ENCODE measurements at places on chromosomes 1 and 21. TPM values are rescaled to one million over a fixed set of nuclear protein-coding genes. Genes with fewer than 3 reads are reported as not detected.

Gene LCE7A
- not detected for total RNA-seq

DNA sequence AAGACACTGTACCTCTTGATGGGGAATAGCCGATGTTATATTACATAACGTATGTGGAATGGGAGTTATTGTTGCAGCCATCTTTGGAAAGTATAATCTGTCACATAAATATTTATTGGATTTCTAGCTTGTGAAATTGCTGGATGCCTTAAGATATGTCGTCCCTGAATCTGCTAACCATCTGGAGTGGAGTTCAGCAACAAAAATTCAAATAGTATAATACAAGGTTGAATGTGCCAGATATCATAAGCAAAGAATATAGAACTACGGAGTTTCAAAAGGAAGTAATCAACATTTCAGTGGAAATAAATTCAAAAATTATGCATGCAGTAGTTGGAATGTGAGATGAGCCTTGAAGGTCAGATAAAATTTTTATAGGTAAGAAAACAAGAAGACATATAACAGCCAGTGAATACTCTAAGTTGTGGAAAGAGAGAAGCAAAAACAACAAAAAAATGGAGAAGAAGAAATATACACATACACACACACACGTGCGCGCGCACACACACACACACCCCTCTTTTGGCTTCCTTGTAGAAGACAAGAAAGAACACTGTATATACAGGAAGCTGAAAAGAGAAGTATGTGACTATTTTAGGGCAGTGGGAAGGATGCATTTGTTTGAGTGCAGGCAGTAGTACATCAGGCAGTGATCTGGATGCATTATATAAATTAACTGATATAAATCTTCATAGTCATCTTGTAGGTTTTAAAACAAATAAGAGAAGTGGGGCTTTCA lies 516.7 kb downstream of the KCNT2 start:
- no peaks in the 10 kb centered on the region for H3K4me1 ChIP-seq
- no peak for DNase-seq
- H3K27ac ChIP-seq, result no peak overlapping the region
- H3K27me3 ChIP-seq, result no peaks in the 10 kb centered on the region
- H3K36me3 ChIP-seq, result no peaks in the 10 kb centered on the region

DNA sequence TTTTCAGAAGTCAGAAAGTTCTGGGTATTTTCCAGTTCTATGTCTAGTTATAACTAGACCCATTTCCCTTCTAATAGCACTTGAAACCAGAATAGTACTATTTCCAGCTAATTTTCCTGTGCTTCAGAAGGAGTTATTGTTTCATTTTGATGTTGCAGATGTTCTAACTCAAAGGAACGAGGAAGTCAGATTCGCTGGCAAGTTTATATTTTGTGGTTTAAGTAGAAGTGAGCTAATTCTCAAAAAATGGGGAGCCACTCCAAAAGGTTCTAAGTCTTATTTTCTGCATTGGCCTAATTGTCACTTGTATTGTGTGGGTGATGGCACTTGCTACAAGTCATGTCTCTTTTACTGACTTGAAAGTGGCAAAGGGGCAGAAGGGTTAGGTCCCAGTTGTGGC lies 18.1 kb downstream of the CCDC185 start:
- DNase-seq, result no peak
- no peaks in the 10 kb centered on the region for H3K4me1 ChIP-seq
- H3K27ac ChIP-seq, result no peak overlapping the region
- no peak overlapping the region for H3K4me3 ChIP-seq
- H3K36me3 ChIP-seq, result no peaks in the 10 kb centered on the region

DNA sequence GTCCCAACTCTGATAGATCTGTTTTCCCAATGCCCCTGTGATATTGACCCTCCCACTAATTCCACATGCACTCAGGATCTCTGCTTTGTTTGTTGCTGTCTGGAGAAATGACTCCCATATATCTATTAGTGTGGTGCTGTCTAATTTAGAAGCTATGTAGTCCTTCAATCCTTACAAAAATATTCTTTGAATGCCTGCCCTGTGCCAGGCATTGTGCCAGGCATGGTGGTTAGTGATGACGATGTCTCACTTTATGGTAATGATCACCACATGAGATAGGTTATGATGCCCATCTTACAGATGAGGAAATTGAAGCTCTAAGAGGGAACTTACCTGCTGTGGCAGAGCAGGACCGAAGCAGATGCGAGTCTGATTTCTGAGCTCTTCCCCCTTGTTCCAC lies 12.9 kb downstream of the MYOG start:
- H3K27me3 ChIP-seq, result peaks cover 16% of the 10 kb centered on the region
- DNase-seq, result no peak
- H3K27ac ChIP-seq, result no peak overlapping the region
- no peaks in the 10 kb centered on the region for H3K36me3 ChIP-seq
- H3K4me3 ChIP-seq, result no peak overlapping the region
- H3K4me1 ChIP-seq, result peaks cover 32% of the 10 kb centered on the region

DNA sequence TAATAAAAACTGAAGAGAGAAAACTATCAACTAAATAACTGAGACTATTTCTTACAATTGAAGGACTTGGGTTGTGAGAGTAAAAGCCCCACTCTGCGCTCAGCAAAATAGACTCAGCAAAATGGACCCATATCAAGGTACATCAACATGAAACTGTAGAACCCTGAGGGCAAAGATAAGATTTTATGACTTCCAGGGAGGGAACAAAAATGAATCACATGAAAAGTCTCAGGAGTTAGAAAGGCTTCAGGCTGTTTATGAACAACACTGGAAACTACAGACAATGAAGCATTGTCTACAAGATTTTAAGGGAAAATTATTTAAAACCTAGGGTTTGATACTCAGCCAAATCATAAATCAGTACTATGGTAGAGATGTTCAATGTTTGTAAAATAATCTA lies 434.3 kb downstream of the PTPRC start:
- no peak overlapping the region for H3K4me3 ChIP-seq
- H3K27ac ChIP-seq, result no peak overlapping the region
- H3K36me3 ChIP-seq, result no peaks in the 10 kb centered on the region

GRCh38 chr1:157932069-157932468 lies 61.4 kb upstream of the KIRREL1 start:
- H3K36me3 ChIP-seq, result no peaks in the 10 kb centered on the region
- no peak overlapping the region for H3K27ac ChIP-seq
- no peak overlapping the region for H3K4me3 ChIP-seq
- no peaks in the 10 kb centered on the region for H3K27me3 ChIP-seq

DNA sequence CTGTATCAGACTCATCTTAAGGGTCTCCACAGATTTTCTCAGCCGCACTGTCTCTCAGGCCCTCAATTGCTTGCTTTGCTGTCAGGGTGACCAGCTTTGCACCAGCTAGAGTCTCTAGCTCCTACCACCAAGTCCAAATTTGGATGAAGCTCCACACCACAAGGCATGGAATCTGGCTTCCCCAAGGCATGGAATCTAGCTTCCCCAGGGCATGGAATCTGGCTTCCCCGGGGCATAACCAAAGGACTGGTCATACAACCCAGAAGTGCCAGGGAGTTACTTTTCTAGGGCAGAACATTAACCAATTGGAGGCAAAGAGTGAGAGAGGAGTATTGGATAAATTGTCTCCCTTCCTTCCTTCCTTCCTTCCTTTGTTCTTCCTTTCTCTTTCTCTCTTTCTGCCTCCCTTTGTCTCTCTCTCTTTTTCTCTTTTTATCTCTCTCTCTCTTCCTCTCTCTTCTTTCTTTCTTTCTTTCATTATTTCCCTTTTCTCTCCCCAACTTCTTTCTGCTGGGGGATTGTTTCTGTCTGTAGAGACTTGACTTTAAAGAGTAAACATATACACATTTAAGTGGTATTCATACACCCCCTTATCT lies 76.9 kb upstream of the HAO2 start:
- H3K27ac ChIP-seq, result no peak overlapping the region
- H3K4me1 ChIP-seq, result no peaks in the 10 kb centered on the region
- DNase-seq, result no peak

Gene SGIP1
- 12.4 TPM for total RNA-seq

DNA sequence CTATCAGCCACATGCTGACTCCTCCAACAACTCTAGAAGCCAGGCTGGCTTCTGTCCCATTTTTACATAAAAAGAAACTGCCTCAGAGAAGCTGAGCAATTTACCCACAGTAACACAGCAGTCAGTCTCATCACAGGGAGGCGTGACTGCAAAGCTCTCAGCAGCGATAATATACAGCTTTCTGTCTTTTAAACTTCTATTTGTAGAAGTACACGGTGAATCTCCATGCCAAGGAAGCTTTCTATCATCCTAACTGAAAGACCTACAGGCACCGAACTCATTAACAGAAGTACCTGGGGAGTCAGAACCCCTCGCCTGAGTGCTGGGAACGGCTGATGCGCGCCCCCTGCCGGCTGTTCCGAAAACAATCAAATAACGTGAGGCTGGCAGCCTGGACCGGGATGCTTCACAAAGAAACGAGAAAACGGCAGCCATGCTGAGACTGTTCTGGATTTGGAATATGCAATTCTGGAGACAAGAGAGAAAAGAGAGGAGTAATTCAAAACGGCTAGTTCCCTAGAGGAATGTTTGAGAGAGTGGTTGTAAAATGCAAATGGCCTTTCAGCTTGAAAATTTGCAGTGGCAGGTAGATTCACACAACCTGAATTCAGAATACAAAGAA lies 43.5 kb upstream of the RAB4A start:
- H3K27me3 ChIP-seq, result no peaks in the 10 kb centered on the region
- peak; percentile 86 for DNase-seq
- no peak overlapping the region for H3K4me3 ChIP-seq
- peaks cover 32% of the 10 kb centered on the region for H3K4me1 ChIP-seq
- H3K27ac ChIP-seq, result no peak overlapping the region
- H3K36me3 ChIP-seq, result no peaks in the 10 kb centered on the region

DNA sequence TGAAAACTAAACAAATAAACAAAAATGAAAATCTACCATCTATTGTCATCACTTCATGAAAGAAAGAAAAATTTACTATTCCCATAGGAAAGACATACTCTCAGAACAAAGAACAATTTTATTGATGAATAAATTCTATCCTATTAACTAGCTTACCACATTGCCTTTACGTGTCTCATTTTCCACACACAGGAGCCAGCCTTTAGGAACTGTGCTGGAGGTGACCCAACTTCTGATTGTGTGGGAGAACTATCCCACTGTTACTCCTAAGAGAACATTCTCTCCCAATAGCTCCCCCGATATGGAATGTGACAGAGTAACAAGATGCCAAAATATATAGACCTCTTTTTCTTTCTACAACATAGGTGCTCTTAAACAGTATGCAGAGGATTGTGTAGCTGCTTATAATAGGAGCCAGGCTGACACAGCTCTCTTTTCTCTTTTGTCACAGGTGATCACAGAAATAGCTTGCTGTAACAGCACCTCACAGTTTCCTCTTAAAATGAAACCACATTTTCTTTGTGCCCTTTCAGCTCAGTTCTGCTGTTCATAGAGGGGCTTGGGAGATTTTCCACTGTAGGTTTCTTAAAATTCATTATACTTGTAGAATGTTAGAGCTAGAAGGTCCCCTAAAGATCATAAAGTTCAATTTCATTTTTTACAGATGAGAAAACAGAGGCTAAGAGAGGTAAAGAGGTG lies 35.5 kb downstream of the C21orf91 start:
- no peak for DNase-seq
- H3K27me3 ChIP-seq, result no peaks in the 10 kb centered on the region
- peaks cover 10% of the 10 kb centered on the region for H3K36me3 ChIP-seq
- peaks cover 23% of the 10 kb centered on the region for H3K4me1 ChIP-seq
- H3K27ac ChIP-seq, result peak overlapping the region; percentile 19
- no peak overlapping the region for H3K4me3 ChIP-seq

GRCh38 chr1:247966532-247967204 lies 1.6 kb downstream of the OR2AK2 start:
- no peak overlapping the region for H3K27ac ChIP-seq
- no peak overlapping the region for H3K4me3 ChIP-seq
- no peak for DNase-seq

- no peaks in the 10 kb centered on the region for H3K27me3 ChIP-seq
- H3K4me3 ChIP-seq, result no peak overlapping the region
- DNase-seq, result no peak
- H3K36me3 ChIP-seq, result no peaks in the 10 kb centered on the region
Observed at GRCh38 chr21:29434081-29434480, 135.4 kb downstream of the BACH1 start.

GRCh38 chr1:116175611-116176010 lies 64.4 kb downstream of the MAB21L3 start:
- H3K27ac ChIP-seq, result no peak overlapping the region
- no peaks in the 10 kb centered on the region for H3K36me3 ChIP-seq
- no peak overlapping the region for H3K4me3 ChIP-seq
- H3K4me1 ChIP-seq, result no peaks in the 10 kb centered on the region

DNA sequence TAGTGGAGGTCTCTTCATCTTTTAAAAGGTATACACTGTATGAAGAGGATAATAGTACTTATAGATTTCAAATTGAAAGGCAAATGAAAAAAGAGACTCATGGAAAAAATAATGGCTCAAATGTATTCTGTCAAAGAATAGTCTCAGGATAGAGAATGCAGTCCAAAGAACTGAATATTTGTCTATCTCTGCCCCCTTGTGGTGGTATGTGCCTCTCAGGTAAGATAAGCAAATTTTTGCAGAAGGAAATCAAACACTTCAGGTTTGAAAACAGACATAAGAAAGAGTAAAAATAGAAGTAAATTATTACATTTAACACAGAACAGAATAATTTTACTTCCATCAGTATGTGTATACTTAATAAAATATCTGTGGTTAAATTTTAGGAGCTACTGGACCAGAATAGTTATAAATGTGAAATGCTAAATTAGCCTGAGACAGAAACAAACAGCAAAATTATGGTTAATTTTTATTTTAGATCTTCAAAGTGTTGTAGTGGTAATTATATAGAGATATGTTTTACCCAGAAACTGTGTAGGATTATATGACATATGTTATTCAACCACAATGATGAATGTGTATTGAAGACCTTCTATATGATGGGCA lies 164.4 kb upstream of the PALMD start:
- H3K4me3 ChIP-seq, result no peak overlapping the region
- no peaks in the 10 kb centered on the region for H3K36me3 ChIP-seq
- no peaks in the 10 kb centered on the region for H3K4me1 ChIP-seq
- no peak for DNase-seq
- no peak overlapping the region for H3K27ac ChIP-seq
- H3K27me3 ChIP-seq, result no peaks in the 10 kb centered on the region

DNA sequence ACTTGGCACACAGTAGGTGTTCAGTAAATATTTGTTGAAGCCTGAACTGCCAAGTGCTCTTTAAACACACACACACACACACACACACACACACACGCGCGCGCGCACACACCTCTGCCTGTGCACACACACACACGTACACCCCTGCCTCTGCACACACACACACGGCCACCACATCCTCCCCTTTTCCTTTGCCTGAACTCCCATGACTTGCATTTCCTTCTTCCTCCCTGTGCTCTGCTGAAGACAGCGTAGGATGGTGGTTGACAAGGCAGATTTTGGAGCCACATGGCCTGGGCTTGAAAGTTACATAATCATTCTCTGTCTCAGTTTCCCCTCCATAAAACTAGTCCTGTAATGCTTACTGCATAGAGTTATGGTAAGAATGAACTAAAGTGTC lies 712.3 kb downstream of the PTPRU start:
- no peak overlapping the region for H3K27ac ChIP-seq
- H3K36me3 ChIP-seq, result no peaks in the 10 kb centered on the region
- H3K4me1 ChIP-seq, result no peaks in the 10 kb centered on the region
- no peak overlapping the region for H3K4me3 ChIP-seq

Gene FAM43B
- total RNA-seq, result 0.38 TPM

- H3K4me3 ChIP-seq, result no peak overlapping the region
- DNase-seq, result no peak
- no peaks in the 10 kb centered on the region for H3K27me3 ChIP-seq
Observed at GRCh38 chr1:40435471-40435870, 14.8 kb upstream of the ZFP69B start.

GRCh38 chr1:76786222-76786621 lies 81.1 kb upstream of the ST6GALNAC5 start:
- H3K4me1 ChIP-seq, result no peaks in the 10 kb centered on the region
- no peaks in the 10 kb centered on the region for H3K27me3 ChIP-seq
- H3K4me3 ChIP-seq, result no peak overlapping the region
- no peak for DNase-seq
- no peaks in the 10 kb centered on the region for H3K36me3 ChIP-seq

Gene SPATA46
- not detected for total RNA-seq
